ENCODE measurements at places on chromosomes 2 and 18. TPM values are rescaled to one million over a fixed set of nuclear protein-coding genes. Genes with fewer than 3 reads are reported as not detected.

The KCNS3 gene
- 12.2 TPM for total RNA-seq

The GPD2 gene
- total RNA-seq: 72.4 TPM

The NGEF gene
- total RNA-seq: 20.2 TPM

The ASB18 gene
- not detected for total RNA-seq

GRCh38 chr2:231745303-231746038 lies 35.6 kb downstream of the PDE6D start:
- no peak for DNase-seq

- no peak for DNase-seq
Measured at GRCh38 chr2:222804351-222804750, 56.5 kb upstream of the ACSL3 start.

- no peak for DNase-seq
Measured at GRCh38 chr2:112482309-112483041, 519 bp downstream of the TTL start.

GRCh38 chr2:236731767-236732580 lies 162.3 kb downstream of the ACKR3 start:
- DNase-seq: peak; percentile 73

DNA sequence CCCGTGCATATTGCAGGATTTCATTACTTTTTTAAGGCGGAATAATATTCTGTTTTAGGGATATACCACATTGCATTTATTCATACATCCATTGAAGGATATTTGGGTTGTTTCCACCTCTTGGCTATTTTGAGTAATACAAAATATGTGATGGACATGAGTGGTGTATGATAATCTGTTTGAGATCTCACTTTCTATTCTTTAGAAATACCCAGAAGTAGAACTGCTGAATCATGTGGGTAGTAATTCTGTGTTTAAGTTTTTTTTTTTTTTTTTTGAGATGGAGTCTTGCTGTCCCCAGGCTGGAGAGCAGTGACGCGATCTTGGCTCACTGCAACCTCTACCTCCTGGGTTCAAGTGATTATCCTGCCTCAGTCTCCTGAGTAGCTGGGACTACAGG lies 201.4 kb downstream of the NYAP2 start:
- no peak for DNase-seq

DNA sequence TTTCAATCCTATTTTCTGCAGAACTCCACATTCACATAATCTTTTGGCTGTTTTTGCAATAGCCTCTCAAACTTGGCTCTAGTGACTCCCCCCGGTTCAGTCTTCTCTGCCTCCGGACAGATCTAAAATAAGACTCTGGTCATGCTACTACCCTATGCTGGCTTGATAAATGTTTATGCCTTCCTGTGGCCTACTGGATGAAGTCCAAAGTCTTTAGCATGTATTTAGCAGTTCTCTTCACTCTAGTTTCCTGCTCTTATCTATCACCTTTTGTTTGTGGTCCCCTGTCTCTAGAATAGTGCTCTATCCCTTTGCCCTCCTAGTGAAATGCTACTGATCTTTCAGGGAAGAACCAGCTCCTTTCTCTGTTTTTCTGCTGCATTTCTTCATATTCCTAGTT lies 14.4 kb downstream of the ADCYAP1 start:
- DNase-seq: no peak

GRCh38 chr2:63378589-63378988 lies 209.7 kb downstream of the WDPCP start:
- DNase-seq: no peak

GRCh38 chr2:202204855-202205254 lies 33.5 kb downstream of the SUMO1 start:
- DNase-seq: no peak

DNA sequence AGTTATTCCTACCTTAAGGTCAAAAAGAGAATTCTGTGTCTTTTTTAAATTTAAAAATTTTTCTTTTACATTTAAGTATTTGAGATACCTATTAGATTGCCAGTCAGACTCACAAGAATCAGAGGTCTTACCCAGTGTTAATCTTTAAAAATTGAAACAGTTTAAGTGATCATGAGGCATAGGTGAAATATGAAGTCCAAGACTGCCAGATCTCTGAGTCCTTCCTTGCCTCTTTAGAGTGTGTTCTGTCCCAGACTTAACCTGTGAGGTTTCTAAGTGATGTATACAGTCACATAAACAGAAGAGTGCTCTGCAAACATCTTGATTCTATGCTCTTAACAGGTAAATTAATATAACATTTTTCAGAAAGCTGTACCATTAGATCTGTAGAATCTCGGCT lies 40.6 kb downstream of the ACTR3 start:
- no peak for DNase-seq

DNA sequence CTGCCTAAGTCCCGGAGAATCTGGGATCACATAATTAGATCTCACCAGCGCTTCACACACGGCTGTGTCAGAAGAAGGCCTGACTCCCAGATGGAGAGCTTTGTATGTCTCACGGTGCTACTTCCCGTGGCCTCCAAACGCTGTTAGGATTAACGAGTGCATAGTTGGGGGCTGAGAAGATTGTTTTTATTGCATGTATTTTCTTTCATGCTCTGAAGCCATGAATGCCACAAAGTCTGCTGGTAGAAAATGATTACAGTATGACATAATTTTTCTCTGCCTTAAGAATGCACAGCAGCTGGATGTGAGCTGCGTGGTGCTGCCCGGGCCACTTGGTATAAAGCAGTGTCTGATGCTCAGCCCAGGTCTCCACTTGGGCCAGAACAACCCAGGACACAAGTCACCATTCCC lies 166.5 kb downstream of the SEPTIN10 start:
- DNase-seq: no peak

- no peak for DNase-seq
Measured at GRCh38 chr2:43312755-43313641, 86.6 kb upstream of the ZFP36L2 start.

- no peak for DNase-seq
Measured at GRCh38 chr2:11674983-11675382, 5.0 kb upstream of the NTSR2 start.

DNA sequence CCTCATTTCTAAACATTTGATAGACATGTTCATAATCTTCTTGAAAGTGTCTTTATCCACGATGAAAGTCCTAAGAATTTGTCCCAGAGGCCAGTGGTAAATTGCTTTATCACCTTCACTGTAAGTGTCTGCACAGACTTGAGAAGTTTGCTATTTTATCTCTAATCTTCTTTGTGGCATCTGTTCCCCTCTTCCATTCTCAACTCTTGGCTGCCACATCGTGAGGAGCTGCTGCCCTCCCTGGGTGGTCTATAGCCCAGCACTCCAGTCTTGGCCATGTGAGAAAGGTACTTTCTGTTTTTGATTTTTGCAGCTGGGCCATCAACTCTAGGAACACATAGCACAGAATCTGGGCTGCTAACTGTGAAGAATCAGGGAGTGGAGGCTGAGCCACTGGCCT lies 45.5 kb downstream of the SLC14A2 start:
- no peak for DNase-seq

GRCh38 chr2:43360137-43360536 lies 133.7 kb upstream of the ZFP36L2 start:
- no peak for DNase-seq

- no peak for DNase-seq
Measured at GRCh38 chr18:14978962-14979535, 231.1 kb downstream of the ANKRD30B start.

- DNase-seq: no peak
Measured at GRCh38 chr2:155203178-155203577, 504.7 kb downstream of the KCNJ3 start.

DNA sequence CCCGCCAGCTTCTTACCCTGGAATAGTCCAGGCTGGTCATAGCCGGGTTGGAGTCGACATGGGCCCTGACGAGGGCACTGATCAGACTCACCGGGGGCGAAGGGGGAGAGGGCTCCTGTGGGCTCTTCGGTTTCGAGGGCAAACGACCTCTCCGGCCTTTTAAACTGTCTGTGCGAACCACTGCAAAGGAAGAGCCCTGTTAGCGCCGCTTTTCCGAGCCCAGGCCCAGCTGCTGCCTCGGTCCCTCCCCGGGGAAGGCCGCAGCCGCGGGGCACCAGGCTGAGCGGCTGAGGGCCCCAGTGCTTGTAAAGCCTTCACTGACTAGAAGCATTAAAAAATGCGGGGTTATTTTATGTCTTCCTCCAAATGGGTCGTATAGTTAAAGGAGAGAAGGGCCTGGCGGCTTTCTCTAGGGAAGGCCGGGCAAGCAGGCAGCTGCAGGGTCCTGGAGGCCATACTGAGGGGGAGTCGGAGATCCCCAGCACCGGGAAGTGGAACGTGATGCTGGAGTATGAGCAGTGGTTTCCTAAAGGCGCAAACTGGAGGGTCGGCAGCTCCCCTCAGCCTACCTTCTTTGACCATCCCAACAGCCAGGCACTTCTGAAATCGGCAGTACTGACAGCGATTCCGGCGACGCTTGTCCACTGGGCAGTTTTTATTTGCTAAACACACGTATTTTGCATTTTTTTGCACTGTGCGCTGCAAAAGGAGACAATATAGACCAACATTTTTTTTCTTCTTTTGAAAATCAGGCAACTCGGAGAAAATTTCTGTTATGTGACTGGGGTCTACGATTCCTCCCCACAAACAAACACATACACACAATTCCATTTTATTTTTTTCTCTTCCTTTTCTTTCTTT lies 4.5 kb downstream of the NR4A2 start:
- no peak for DNase-seq
